H9 (cell line): ENCODE measurements at places on chromosomes 7 and 10.
A peak's percentile ranks its signal among the peaks of the same experiment; 100 is the strongest.

- DNase-seq, result peak; percentile 26
Measured at GRCh38 chr7:2169923-2170575, 62.7 kb downstream of the MAD1L1 start.

GRCh38 chr10:107900131-107900530 lies 735.6 kb upstream of the SORCS1 start:
- no peak for DNase-seq

GRCh38 chr7:2776401-2776800 lies 67.7 kb downstream of the GNA12 start:
- no peak for DNase-seq

DNA sequence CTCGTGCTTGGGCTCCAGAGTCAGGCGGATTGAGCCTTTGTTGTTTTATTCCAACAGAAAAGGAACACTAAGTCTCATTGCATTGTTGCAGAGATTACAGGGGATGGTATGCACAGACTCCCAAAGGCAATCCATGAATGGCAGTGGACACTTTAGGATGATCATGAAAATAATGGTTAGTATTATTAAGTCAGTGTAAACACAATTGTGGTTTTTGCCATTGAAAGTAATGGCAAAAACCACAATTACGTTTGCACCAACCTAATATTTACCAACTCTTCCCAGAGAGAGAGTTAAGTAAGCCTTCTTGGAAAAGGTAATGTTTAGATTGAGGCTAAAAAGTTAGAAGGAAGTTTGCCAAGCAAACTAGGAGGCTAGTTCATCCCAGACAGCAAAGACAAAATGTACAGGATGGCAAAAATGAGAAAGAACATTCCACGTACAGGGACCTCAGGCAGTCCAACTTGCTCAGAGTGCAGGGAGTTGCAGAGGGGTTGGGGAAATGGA lies 72.9 kb upstream of the AMPH start:
- no peak for DNase-seq

DNA sequence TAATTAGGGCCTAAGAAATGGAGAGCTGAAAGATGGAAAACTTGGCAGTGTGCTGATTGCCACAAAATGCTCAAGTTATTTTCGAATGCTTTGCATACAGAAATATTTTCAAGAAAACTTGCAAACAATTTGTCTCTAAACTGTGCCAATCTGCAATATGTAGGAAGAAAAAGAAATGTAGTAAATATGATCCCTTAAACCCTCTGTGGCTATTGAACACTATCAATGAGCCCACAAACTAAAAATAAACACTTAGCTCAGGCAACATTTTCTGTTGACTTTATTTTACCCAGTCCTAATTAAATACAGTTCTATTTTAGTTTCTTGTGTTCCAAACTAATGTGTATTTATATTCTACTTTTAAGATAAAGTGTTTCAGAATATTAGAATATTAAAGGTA lies 342.1 kb downstream of the SEMA3D start:
- DNase-seq, result no peak

DNA sequence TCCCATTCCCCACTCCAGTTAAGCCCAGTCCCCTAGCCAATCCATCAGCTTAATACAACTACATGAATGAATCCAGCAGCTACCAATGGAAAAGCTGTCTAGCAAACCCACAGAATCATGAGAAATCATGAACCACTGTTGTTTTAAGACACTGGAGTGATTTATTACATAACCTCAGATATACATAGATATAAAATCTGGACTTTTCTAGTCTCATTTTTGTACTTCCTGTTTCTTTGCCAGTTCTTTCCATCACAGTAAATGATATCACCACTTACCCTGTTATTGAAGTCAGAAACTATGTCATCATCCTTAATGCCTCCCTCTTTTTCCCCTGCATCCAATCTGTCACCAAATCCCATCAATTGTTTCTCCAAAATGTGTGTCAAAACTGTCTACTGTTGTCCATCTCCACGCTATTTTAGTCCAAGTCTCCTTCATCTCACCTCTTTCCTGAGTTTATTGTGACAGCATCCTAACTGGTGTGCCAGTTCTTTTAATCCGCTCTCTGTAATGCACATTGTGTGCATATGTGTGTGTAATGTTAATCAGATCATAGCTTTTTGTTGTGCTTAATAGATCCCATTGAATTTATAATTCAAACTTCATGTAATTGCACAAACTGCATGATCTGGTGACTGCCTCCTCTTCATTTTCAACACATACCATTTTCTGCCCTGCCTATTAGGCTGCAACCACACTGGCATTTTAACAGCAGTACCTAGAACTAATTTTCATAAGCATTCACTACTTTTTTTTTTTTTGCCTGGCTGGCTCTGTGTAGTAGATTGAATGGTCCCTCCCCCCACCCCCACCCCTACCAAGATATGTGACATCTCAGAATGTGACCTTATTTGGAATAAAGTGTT lies 56.0 kb downstream of the MKLN1 start:
- DNase-seq, result no peak

DNA sequence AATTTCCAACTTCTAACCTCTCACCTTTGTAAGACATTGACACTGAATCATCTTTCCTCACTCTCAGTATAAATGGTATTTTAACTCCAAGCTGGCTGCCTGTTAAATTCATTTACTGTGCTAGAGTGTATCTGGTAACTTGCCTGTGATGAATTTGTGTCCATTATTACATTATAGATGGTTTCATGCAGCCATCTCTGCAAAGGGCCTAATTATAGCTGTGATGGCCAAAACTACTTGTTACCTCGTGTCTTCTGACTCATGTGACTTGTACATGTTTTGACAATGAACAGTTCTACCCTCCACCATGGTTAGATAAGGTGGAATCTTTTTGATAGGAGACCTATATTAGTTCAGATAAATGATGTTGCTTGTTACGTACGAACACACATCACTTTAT lies 392.0 kb downstream of the PAXIP1 start:
- DNase-seq, result no peak

GRCh38 chr10:24331457-24331856 lies 122.5 kb downstream of the KIAA1217 start:
- DNase-seq, result no peak

- no peak for DNase-seq
Measured at GRCh38 chr7:82393076-82393839, 50.3 kb downstream of the CACNA2D1 start.

GRCh38 chr7:36690514-36691187 lies 33.6 kb downstream of the AOAH start:
- no peak for DNase-seq

GRCh38 chr7:85716353-85716752 lies 529.5 kb upstream of the SEMA3D start:
- no peak for DNase-seq

- DNase-seq, result no peak
Measured at GRCh38 chr7:6398943-6399342, 48.8 kb downstream of the DAGLB start.

DNA sequence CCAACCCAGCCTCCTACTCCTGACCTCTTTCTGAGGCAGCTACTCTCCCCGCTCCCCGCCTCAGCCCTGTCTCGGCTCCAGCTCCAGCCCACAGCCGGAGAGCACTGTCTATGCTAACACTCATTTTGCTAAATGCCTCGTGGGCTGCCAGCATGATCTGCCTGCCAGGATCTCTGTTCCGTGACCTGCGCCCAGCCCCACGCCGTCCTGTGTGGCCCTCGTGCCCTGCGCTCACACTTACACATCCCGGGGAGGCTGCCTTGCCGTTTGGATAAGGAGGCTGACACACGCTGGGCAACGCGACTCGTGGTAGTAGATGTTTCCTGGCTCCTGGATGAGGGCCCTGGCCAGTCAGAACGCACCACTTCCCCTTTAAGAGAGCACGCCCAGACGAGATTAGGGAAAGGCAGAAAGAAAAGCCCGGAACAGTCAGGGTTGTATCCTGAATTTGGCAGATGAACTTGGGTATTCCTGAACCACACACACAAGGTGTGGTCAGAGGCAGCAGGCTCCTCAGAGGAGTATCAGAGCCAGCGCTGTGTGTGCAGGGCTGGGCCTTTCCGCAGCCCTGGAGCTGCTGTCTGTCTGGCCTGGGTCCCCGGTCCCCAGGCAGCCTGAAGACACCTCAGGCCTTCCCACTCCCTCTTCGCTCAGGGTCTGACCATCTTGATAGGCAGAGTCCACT lies 97.7 kb upstream of the EFCAB10 start:
- no peak for DNase-seq

DNA sequence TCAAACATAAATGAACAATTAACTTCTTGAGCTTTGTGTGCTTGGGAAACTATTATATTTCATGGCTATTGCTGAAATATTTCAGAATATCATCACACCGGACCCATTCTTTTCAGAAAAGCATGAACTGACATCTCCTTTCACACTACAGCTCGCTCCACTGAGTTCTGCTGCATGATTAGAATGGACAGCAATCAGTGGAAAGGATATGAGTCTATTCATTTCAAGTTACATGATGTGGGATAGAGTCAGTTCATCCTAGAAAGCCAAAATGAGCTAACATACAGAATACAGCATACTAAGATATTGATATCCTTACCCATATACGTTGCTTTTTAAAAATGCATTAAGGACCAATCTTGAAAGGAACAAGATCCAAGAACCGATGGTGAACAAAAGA lies 1.1 kb upstream of the FAM53B start:
- no peak for DNase-seq

GRCh38 chr7:68185631-68186456 lies 1189.2 kb downstream of the TYW1 start:
- no peak for DNase-seq

GRCh38 chr10:80468002-80468401 lies 13.9 kb downstream of the TSPAN14 start:
- peak; percentile 90 for DNase-seq

DNA sequence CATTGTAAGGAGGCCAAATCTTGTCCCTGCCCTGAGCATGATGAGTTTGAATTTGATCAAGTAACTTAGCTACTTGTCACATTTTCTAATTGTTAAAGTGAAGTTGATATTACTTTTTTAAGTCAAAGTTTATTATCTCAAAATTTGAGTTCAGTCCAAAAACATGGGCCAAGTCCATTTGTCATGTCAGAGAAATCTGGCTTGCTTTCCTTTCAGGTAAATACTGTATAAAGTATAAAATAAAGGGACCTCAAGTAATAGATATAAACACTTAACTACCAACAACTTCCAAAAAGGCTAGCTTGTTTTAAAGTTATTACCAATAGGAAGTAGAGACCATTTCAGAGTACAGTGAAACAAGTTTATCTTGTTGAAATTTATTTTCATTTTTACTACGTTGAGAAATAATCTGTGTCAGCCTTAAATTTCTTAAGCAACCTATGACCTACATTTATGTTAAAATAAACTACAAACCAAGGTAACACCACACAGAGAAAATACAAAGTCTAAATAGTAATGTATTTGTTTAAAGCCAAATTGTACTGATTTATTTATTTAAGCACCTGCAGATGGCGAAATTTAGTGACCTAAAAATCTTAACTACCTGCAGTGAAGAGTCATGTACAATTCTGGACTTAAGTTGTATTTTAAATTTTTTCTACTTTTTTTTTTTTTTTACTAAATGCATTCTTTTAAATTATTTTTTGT lies 36.5 kb downstream of the FHIP2A start:
- no peak for DNase-seq

GRCh38 chr7:73533742-73534141 lies 11.6 kb upstream of the BAZ1B start:
- peak; percentile 54 for DNase-seq

DNA sequence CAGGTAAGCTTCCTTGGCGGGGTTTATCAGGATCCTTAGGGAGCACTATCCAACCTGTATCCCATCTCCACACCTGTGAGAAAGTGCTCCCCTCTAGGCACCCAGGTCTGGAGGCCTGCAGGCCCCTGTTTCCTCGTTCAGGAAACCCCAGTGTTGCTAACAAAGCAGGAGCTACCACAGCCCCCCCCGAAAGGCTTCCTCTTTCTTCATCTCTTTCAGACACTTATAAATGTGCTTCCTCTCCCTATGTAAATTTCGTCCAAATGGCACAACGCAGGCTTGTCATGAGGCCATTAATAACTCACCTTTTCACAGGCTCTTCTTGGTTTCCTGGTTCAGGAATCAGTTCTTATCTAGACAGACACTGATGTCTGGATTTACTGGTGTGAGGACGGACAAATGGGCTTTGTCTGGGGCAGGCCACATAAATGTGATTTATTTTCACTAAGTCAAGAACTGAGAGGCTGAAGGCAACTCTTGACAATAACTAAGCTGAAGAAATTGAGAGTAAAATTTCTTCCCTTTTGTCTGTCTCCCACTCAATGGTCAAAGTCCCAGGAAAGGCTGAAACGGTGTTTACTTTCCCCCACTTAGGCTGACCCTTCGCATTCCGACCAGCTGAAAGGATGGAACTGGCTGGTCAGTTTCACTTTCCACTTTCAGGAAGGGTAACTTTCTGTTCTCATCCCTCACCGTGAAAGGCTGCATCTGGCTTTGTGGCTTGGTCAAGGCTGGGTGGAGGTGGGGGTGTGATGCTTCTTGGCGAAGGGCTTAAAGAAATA lies 46.8 kb downstream of the PIK3AP1 start:
- DNase-seq, result no peak

DNA sequence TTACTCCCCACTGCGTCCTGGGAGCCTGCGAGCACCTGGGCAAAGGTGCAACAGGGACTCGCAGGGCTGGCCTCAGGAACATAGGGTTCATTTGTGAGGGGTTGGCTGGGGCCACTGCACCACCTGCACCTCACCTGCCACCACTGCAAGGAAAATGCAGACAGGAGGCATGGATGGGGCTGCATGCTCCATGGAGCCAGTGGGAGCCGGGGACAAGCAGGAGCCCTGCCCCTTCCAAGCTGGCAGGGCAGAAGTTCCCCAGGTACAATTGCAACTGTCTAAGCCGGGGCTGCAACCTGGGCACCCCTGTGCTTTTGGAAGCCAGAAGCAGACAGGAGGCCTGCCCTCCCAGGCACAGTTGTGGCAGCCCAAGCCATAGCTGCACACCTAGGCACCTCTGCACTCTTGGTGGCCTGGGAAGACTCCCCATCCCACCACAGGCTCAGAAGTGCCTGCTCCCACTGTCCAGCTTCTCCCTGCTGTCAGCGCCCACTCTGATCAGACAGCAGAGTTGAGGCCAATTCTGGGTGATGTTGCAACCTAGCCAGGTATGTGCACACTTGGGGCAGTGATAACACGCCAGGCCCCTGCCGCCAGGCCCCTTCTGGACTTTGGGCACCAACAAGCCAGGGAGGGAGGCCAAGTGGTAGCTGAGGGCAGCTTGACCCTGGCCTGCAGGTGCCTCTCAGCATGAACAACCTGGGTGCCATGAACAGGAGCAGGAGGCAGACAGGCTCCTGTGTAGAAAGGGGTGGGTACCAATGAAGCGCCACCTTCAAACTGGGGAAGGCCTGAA lies 58.2 kb downstream of the TMEM106B start:
- no peak for DNase-seq

- no peak for DNase-seq
Measured at GRCh38 chr10:395665-396064, 260.4 kb downstream of the ZMYND11 start.

- no peak for DNase-seq
Measured at GRCh38 chr10:107952649-107953556, 788.4 kb upstream of the SORCS1 start.

DNA sequence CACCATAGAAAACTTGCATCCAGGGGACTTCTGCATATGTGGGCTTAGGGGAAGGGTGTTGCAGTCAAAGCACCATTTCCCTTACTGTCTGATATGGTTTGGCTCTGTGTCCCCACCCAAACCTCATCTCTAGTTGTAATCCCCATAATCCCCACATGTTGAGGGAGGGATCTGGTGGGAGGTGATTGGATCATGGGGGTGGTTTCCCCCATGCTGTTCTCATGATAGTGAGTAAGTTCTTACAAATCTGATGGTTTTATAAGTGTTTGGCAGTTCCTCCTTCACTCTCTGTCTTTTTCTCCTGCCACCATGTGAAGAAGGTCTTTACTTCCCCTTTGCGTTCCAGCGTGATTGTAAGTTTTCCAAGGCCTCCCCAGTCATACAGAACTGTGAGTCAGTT lies 177.4 kb downstream of the ADK start:
- DNase-seq, result no peak
